ENCODE measurements at places on chromosomes 2 and 18.

DNA sequence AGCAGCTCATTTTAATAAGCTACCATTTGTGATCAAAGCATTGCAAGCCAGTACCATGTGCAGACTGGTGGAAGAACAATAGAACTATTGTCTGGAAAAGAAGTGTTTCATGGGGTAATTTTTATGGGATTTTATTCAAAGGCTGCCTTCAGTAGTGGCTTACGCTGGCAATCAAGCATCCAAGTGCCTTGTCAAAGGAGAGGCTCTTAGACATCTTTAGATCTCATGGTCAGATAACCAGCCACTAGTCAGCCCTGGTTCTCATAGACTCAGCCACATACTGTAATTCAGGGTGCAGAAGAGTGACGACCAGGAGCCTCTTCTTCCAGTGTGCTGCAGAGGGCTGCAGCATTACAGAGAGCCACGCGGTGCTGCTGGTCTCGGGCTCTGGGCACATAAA is 98.5 kb upstream of the NOSTRIN start:
- DNase-seq, result no peak

- no peak for DNase-seq
Observed at GRCh38 chr2:3278521-3279218, 98.9 kb downstream of the EIPR1 start.

DNA sequence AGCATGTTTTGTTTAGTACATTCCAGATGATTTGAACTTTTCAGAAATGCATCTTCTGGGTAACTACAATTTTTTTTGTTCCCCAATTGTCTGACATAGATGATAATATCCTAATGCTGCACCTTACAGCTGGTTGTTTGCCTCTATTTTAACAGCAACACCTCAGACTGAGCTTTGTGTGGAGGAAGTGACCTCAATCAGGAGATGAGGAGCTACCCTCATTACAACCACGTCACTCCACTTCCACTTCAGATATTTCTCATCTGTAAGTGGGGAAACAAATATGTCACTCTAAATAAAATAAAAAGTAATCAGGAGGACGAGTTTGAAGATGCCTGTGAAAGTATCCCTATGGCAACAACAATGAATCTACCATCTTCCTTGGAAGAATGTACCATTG is 12.1 kb upstream of the SRSF7 start:
- no peak for DNase-seq

GRCh38 chr18:32258148-32258547 is 68.3 kb downstream of the MEP1B start:
- no peak for DNase-seq

- no peak for DNase-seq
Observed at GRCh38 chr2:204434660-204435462, 110.4 kb upstream of the PARD3B start.

GRCh38 chr2:181858600-181858999 is 32.9 kb upstream of the ITPRID2 start:
- DNase-seq, result no peak

DNA sequence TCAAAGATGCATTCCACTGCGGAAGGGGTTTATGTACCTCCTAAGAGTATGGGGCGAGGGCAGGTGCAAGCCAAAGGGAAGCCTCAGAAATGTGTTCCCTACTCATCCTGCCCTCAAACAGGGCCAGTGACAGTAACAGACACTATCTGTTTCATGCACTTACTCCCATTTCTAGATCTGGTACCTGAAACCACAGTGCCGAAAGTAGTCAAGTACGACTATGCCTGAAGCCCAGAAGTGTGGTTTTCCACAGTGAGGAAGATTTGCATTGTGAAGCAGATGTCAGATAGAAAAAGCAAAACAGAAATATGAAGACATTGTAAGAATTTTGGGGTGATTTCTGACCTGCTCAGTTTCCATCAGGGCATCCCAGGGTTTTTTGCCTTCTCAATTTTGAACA is 748.7 kb downstream of the RNF144A start:
- no peak for DNase-seq

GRCh38 chr2:121189011-121189410 is 96.0 kb downstream of the TFCP2L1 start:
- DNase-seq, result no peak

- no peak for DNase-seq
Observed at GRCh38 chr18:58266291-58266690, 222.3 kb downstream of the NEDD4L start.

GRCh38 chr2:97747285-97747684 is 33.9 kb downstream of the ZAP70 start:
- DNase-seq, result no peak

- no peak for DNase-seq
Observed at GRCh38 chr18:29176681-29177080, 999.8 kb upstream of the CDH2 start.

GRCh38 chr2:219206328-219207133 is at the start of gene ZFAND2B:
ZFAND2B (plus strand) TSS chr2:219206782; CDS start chr2:219206988, 206 bp downstream.
- peak; percentile 86 for DNase-seq

- peak; percentile 75 for DNase-seq
Observed at GRCh38 chr2:135797497-135798274, 39.3 kb downstream of the LCT start.

DNA sequence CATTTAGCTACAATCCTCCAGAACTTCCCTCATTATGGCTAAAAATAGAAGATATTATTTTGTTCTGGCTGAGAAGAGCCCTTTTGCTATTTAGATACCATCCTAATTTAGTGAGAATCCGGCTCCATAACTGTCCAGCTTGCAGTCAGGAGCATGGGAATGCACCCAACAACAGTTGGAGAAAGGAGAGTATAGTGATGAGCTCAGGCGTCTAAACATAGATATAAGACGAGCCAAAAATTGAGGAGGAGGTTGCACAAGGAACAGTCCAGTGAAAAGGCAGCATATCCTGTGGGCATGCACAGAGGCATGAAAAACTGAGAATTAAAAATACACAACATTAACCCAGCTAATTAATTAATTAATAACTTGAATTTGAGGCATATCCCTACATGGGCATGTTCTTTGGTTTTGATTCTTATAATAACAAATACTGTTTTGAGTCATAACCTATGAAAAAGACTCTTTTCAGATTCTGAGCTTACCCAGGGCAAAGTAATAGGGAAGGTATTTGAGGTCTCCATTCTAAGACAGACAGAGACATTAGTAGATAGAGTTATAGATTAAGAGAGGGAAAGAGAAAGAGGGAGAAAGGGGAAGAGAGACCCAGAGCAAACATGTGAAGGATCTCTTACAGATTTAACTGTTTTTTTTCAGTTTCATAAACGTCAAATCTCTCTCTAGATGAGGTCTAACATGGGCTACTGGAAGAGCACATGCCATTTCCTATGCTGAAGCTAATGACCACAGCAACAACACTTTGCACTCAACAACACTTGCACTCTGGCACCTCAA is 311.2 kb downstream of the OSR1 start:
- no peak for DNase-seq

DNA sequence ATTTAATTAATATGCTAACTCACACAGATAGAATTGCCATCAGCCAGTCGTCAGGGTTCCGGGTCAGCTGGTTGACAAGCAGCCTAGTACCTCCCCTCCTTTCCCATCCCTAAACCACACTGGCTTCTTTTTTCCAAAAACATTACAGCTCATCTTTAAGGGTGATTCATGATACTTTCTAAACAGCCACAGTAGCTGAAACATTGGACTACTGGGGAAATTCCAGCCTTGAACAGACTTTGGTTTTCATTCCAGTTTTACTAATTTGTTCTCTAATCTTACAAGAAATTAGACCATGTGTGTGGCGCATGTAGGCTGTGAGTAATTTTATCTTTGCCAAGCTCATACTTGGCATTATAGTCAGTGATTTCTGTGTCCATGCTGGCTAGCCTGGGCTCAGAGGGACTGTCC is 110.8 kb downstream of the FMNL2 start:
- peak; percentile 35 for DNase-seq

DNA sequence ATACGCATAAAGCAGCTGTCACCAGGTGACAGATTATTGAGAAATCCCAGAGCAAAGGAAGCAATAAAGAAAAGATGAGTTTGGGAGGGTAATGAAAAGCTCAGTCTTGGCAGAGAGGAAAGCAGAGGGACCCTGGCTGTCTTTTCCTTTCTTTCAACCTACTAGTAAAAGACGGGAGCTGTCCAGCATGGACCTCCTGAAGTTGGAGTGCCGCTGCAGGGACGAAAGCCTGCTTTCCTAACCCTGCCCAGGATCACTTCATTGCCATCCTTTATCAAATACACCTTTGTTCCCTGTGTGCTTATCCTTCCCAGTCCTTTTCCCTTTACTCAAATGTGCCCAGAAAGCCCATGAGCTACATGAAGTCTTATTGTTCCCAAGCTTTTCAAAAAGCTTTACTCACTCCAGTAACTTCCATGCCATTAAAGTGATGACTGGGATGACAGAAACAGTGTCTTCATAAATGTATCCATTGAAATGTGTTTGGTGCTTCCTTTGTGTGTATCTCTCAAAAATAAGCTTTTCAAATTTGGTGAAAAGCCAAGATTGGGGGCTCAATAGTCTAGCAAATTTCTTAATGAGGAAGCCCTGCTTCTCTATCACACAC is 3.7 kb upstream of the SPR start:
- DNase-seq, result no peak

DNA sequence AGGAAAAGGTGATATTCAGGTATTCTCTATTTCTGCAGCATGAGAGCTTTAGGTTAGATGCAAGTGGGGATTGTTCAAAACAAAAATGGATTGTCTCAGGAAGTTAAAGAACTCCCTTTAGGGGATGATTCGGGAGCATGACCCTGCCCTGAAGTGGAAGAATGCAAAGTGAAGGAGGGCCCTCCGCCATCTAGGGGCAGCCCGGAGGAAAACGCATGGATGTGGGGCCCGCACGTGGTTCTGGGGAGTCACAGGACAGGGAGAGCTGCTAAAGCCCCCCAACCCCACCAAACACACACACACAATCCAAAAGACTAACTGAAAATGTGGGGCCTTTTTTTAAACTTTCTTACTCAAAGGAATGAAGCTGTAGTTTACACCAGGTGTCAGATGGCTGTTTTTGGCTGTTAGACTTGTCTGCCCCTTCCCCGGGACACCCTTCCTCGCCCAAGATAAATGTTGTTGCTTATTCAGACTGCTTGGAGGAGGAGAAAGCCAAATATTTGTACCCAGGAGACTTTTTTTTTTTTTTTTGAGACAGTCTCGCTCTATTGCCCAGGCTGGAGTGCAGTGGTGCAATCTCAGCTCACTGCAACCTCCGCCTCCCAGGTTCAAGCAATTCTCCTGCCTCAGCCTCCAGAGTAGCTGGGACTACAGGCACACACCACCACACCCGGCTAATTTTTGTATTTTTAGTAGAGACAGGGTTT is 78.8 kb downstream of the HNRNPLL start:
- no peak for DNase-seq
